ENCODE measurements at places on chromosomes 5 and 9.

- no peak for DNase-seq
These were observed 363.5 kb downstream of the NDUFS4 start for GRCh38 chr5:53923961-53924360.

DNA sequence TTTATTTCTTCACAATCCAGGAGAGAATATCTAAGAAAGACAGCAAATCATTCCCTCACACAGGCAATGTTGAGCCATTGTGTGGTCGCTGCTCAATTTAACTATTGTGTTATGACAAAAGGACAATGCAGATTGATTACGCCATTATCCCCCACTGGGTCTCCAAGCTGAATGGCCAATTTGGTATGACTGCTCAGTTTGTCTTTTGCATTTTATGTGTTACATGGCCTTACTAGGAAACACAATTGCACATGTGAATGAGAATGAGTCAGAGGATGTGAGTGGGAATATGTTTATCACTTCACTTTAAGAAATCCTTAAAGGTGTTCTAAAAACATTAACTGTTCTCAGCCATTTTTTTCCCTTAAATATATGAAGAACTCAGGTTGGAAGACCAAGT lies 108.3 kb downstream of the FAM174A start:
- no peak for DNase-seq

GRCh38 chr9:112094241-112094640 lies 80.9 kb downstream of the SUSD1 start:
- no peak for DNase-seq

GRCh38 chr5:94057217-94057616 lies 315.8 kb upstream of the POU5F2 start:
- no peak for DNase-seq

GRCh38 chr9:26033336-26033735 lies 355.1 kb upstream of the TUSC1 start:
- DNase-seq = no peak

- no peak for DNase-seq
These were observed 442.2 kb upstream of the CLINT1 start for GRCh38 chr5:158301186-158301585.

DNA sequence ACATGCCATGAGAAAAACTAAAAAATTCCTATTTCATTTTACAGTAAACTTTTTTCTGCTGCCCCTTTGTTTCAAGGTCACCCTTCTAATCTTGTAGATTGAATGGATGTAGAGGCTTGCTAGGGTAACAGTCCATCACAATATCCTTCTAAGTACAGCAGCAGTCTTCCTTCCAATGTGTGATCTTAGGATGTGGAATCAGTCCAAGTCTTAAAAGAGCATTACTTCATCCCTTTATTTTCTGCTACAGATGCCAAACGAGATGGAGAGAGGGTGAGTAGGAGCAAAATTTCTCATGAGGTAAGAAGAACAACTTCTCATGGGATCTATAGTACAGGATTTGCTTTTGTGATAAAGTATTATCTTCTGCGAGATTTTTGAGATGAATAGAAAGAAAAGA lies 704 bp upstream of the IL33 start:
- DNase-seq = no peak

DNA sequence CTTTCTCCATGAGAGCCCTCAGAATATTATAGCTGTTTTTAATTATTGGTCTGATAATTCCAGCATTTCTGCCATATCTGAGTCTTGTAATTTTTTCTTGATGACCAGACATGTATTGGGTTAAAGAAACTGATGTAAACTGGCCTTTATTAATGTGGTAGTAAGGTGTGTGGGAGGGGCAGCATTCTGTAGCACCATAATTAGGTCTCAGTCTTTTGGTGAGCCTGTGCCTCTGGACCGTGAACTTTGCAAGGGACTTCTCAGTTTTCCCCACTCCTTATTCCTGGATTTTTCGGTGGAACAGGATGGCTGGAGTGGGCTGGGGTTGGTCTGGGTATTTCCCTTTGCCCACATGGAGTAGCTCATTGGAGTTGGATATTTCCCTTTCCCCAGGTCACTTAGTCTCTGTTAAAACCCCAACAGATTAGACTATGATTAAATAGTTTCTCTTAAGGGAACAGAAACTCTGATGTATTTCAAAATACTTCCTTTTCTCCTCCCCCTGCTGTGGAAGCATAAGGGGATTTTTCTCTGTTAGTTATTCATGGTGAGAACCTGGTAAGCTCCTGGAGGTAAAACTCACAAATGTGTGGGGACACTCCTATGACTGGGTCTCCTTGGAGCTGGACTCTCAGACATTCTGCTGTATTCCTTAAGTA lies 52.4 kb downstream of the FSD1L start:
- no peak for DNase-seq

GRCh38 chr9:91795598-91796241 lies 154.3 kb downstream of the ROR2 start:
- DNase-seq = no peak

- no peak for DNase-seq
These were observed 83.8 kb upstream of the ATP10B start for GRCh38 chr5:160935776-160936175.

- no peak for DNase-seq
These were observed 182.5 kb downstream of the PSAT1 start for GRCh38 chr9:78479441-78479840.

All from stimulated activated CD4-positive, alpha-beta T cell treated with anti-CD3 and anti-CD28 coated beads, Interleukin-4, amount 100 ng/mL, for 1 hour (primary cell).